Stomach (tissue), 19 donors: ENCODE measurements at places on chromosomes 7 and 10. TPM values are rescaled to one million over a fixed set of nuclear protein-coding genes. Genes with fewer than 3 reads are reported as not detected.

DNA sequence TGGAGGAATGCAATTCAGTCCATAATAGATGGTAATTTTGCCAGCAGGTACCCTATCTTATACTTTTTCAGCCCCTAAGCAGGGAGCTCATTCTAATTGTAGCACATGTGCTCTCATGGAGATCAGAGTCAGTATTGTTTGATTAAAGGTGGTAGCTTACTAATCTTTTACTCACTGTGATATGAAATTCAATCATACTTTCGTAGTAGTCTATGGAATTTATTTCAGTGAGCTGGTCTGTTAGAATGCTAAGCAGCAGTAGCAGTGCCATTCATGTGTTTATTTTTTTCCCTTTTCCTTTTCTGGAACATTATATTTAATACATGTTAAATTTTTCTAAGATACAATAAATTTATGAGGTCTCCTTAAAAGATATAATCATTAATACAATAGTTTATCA is 109.0 kb downstream of the ST7 start:
- no peak for DNase-seq

BMPR1A gene
- total RNA-seq, result 35.3 TPM

AKR1C2 gene
- total RNA-seq, result 64.8 TPM

GRCh38 chr10:48249004-48249762 is 25.3 kb downstream of the FRMPD2 start:
- no peak for DNase-seq

DNA sequence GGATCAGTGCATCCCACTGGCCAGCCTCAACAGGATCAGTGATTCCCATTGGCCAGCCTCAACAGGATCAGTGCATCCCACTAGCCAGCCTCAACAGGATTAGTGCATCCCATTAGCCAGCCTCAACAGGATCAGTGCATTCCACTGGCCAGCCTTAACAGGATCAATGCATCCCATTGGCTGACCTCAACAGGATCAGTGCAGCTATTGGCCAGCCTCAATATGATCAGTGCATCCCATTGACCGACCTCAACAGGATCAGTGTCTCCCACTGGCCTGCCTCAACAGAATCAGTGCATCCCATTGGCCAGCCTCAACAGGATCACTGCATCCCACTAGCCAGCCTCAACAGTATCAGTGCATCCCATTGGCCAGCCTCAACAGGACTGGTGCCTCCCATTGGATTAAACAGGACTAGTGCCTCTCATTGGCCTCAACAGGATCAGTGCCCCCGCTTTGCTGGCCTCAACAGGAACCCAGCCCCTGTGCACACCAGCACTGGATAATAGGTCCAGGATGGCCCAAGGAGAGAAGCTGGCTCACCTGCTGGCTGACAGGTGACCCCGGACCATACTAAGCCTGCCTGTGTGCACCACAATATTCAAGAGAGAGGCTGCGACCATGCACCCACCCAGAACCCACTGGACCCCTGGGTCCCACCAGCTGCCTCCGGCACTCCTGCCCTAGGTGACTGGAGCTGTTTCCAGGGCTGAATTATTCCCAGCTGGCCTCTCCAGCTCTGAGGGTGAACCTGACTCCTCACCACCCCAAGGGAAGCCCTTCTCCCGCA is 59.9 kb downstream of the PDGFA start:
- no peak for DNase-seq

GRCh38 chr7:129311429-129311828 is 86.6 kb downstream of the AHCYL2 start:
- no peak for DNase-seq

MACROH2A2 gene
- total RNA-seq, result 19.3 TPM

DNA sequence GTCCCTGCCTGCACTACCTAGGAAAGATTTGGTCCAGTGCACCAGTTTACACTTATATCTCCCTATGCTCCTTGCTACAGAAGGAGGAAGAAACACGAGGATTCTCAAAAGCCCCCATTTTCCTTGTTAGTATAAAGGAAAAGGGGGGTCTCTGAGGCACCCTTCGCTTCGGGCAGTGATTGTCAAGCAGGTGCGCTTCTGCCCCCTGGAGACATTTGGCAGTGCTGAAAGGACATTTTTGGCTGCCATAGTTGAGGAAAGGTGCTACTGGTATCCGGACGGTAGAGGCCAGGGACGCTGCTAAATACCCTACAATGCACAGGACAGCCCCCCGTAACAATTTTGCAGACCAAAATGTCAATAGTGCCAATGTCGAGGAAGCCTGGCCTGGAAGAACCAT is 193.7 kb downstream of the GFRA1 start:
- no peak for DNase-seq

DNA sequence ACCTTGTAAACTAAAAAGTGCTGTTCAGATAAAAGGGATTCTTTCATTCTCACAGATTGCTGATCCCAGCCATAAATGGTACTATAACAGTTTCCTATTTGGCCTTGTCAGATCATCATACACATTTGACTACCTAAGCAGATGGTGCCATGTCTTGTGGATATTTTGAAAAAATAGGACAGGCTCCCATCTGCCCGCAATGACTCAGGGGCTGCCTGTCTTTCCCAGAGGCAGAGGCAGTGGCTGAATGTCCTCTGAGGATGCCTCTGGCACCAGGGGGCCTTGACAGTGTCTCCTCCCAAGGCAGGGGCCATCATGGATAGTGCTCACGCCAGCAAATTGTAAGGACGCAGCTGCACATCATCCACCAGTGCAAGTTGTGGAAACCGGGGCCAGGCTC is 323.0 kb upstream of the PODXL start:
- no peak for DNase-seq

CPN1 gene
- not detected for total RNA-seq

PMPCB gene
- 69.6 TPM for total RNA-seq

OR2A42 gene
- total RNA-seq, result not detected

MRLN gene
- total RNA-seq, result not detected

- DNase-seq, result peak; percentile 54
Measured at GRCh38 chr10:132451506-132452215, 54.7 kb downstream of the PWWP2B start.

SCART1 gene
- 8.1 TPM for total RNA-seq

DNA sequence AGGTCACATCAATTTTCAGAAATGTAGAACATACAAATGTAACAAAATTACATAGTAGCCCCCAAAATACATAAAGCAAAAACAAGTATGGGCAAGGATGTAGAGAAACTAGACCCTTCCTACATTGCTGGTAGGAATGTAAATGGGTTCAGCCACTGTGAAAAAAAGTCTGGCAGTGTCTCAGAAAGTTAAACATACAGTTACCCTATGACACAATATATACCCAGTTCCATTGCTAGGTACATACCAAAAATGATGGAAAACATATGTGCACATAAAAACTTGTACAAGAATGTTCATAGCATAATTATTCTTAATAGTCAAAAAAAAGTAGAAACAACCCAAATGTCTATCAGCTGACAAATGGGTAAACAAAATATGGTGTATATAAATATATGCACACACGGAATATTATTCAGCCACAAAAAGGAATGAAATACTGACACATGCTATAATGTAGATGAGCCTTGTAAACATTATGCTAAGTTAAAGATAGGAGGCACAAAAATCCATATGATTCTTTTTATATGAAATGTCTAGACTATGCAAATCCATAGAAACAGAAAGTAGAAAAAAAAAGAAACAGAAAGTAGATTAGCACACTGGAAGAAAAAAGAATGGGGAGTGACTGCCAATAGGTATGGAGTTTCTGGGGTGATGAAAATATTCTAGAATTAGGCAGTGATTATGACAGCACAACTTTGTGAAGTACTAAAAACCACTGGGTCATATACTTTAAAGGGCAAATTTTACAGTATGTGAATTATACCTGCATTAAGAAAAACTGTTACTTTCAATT is 13.5 kb downstream of the HERPUD2 start:
- no peak for DNase-seq

- DNase-seq, result no peak
Measured at GRCh38 chr7:33698692-33699128, 206.6 kb upstream of the BMPER start.

- DNase-seq, result no peak
Measured at GRCh38 chr10:44397476-44398225, 12.8 kb upstream of the CXCL12 start.

GRCh38 chr10:50332108-50332842 is 81.0 kb upstream of the ASAH2 start:
- DNase-seq, result no peak

DNA sequence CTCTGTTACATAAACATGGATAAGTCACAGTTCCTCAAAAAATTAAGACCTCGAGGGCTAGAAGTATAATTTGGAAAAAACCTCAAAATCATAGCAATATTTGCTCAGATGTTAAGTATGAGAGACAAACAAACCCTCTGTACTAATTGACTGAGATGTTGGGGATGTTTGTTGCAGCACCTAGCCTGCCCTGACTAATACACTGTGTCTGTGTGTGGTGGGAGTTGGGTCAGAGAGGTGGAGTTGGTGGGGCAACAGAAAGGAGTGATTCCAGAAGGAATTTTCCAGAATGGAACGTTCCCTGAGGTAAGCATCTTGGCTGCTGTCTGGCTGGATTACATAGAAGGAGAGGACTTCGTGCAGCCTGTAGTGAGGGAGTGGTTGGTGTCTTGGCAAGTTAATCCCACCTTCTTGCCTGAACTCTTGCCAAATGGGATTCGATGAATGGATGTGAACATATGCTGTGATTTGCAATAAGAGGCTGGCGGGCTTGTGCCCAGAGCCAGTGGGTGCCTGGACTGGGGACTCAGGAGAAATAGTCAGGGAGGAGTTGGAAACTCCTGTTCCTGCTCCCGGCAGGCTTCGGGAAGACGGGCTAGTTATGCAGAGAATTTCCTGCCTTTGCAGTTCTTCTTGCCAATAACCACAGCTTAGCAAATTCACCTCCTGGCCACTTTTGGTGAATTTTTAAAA is 9.3 kb upstream of the FAM180A start:
- DNase-seq, result no peak

DNA sequence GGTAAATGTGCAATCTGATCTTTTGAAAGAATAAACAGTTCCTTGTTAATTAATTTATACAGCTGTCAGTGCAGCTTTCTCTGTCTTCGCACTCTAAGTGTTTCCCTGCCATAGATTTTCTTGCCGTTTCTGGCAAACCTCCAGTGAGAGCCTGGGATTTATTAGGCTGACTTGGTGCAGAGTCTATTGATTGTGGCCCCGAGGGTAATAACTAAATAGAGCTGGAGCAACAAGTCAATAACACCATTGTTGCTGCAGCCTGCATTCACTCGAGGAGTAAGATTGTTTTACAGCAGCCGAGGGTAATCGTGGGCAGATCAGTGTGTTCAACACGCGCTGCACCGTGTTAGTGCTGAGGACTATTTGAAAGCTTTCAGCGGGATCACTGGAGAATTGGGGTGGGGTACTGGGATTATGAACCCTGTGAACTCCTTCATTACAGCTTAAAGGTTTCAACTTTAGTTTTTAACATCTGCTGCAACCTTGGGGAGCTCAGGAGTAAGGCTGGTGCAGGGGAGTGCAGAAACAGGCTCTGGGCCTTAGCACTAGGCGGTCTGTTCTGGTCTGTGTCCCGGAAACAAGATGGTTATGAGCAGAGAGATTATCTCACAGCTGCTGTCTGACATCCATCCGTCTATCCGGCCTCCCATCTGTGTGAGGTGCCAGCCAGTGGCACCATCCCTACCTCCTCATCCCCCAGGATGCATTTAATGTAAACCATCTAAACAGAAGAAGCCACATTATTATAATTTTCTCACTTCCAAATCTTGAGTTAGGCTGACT is 174.0 kb upstream of the TCF7L2 start:
- peak; percentile 68 for DNase-seq

DNA sequence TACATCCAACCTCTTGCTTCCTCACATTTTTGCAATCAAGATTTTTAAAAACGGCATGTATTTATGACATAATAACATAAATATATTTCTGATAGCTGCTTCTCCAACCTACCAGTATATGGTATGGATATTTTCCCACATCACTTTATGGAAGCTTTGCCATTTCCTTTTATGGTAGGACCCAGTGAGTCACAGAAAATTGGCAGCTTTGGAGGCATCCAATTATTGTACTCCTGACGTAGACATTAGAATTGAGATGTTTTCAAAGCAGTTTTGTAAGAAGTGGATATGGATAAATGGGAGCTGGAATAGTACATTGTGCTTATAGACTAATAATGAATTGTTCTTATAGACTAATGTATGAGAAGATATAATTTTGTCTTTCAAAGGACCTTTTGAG is 23.8 kb upstream of the BICC1 start:
- DNase-seq, result no peak

GRCh38 chr7:8126601-8127167 is 135.3 kb downstream of the ICA1 start:
- DNase-seq, result no peak

DOCK1 gene
- 114 TPM for total RNA-seq

ZNF655 gene
- 55.8 TPM for total RNA-seq

VAX1 gene
- not detected for total RNA-seq

DNA sequence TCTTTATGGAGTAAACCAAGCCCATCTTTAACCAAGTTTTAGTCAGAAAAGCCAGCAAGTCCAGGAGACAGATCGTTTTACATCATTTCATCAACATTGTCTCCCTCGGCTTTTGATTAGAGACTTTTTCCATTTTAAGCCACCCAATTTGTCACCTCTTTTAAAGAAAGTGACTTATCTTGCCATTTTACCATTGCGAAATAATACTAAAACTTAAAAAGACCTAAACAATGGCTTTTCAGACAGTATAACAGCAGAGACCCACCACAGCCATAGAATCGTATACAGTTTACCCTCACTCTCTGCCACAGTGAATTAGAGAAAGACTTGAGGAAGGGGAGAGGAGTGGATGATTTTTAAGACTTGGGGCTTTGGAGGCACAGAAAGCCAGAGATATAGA is 359.7 kb upstream of the C7orf33 start:
- DNase-seq, result no peak

GRCh38 chr7:12549106-12549505 is 21.4 kb upstream of the SCIN start:
- DNase-seq, result no peak

DNA sequence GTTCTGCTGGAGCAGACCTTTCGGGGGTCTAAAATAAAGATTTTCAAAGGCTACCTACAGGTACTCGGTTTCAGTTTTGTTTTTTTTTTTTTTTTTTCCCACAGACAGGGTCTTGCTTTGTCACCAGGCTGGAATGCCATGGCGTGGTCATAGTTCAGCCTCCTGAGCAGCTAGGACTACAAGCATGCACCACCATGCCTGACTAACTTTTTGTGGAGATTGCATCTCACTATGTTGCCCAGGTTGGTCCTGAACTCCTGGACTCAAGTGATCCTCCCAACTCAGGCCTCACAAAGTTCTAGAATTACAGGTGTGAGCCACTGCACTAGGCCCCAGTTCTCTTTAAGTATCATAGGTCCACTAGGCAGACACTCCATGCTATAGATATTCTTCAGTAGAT is 34.5 kb downstream of the BAMBI start:
- no peak for DNase-seq

- DNase-seq, result peak; percentile 30
Measured at GRCh38 chr7:99694201-99694911, 14.6 kb upstream of the CYP3A5 start.

DNA sequence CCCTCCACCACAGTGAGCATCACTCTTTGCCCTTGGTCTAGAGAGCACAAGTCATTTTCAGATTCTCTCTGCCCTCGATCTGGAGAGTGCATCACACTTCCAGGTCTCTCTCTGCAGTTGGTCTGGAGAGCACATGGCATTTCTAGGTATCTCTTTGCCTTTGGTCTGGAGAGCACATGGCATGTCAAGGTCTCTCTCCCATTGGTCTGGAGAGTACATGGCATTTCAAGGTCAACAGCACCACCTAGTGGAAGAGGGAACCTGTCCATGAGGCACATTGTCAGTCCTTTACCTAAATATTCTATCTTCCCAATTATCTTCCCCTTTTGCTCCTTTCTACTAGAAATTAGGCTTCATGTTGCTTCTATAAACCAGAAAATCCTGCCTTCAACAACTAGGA is 1139.4 kb downstream of the XPNPEP1 start:
- DNase-seq, result peak; percentile 16

POMZP3 gene
- total RNA-seq, result not detected

GRCh38 chr7:111796671-111797070 is 234.4 kb upstream of the IMMP2L start:
- DNase-seq, result peak; percentile 17
